Stimulated activated CD4-positive, alpha-beta T cell treated with anti-CD3 and anti-CD28 coated beads, Interleukin-1b, Interleukin-23, amount 100 ng/mL, for 48 hours (primary cell): ENCODE measurements at places on chromosomes 2 and 18.

DNA sequence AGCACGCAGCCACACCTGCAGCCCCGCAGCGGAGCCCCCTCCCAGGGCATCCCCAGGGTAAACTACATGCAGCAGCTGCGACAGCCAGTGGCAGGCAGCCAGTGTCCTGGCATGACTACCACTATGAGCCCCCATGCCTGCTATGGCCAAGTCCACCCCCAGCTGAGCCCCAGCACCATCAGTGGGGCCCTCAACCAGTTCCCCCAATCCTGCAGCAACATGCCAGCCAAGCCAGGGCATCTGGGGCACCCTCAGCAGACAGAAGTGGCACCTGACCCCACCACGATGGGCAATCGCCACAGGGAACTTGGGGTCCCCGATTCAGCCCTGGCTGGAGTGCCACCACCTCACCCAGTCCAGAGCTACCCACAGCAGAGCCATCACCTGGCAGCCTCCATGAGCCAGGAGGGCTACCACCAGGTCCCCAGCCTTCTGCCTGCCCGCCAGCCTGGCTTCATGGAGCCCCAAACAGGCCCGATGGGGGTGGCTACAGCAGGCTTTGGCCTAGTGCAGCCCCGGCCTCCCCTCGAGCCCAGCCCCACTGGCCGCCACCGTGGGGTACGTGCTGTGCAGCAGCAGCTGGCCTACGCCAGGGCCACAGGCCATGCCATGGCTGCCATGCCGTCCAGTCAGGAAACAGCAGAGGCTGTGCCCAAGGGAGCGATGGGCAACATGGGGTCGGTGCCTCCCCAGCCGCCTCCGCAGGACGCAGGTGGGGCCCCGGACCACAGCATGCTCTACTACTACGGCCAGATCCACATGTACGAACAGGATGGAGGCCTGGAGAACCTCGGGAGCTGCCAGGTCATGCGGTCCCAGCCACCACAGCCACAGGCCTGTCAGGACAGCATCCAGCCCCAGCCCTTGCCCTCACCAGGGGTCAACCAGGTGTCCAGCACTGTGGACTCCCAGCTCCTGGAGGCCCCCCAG lies 254.1 kb downstream of the GLI2 start:
- DNase-seq: no peak

DNA sequence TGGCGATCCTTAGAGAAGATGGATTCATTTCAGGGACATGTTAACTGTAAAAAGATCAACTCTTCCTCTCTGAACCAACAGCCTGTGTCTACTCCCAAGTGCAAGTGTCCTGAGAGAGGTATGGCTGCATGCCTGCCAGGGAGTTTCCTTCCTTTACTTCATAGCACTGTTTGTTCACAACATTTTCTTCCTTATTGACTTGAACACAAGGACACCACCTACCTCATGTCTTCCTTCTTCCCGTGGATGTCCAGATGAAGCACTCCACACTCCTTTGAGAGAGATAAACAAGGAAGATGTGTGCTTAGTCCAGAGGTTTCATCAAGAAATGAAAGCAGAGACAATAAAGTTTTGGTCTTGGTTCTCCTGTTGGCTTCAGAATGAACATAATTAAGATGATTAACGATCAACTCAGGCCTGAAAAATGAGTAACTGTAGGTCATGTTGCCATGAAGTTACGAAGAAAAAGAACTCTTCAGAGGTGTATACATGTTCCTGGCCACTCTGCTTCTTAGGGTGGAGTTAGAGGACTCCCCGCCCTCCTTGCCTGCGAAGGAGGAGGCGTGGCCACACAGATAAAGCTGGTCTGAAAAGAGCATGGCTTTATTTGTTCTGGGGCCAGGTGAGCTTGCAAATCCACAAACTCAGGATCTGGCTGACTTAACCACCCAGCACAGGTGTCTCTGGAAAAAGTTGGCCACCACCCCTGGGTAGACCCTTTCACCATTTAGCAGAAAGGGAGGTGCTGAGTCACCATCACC lies 155.0 kb upstream of the KCTD1 start:
- DNase-seq: no peak

DNA sequence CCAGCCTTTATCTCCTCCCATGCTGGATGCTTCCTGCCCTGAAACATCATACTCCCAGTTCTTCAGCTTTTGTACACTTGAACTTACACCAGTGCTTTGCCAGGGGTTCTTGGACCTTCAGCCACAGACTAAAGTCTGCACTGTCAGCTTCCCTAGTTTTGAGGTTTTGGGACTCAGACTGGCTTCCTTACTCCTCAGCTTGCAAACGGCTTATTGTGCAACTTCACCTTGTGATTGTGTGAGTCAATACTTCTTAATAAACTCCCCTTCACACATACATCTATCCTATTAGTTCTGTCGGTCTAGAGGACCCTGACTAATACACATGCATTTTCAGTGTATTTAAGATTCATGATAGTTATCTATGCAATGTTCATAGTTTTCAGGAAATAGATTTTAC lies 35.8 kb upstream of the ZNF804A start:
- DNase-seq: no peak

- no peak for DNase-seq
These were observed 45.9 kb downstream of the PNO1 start for GRCh38 chr2:68203587-68203986.

DNA sequence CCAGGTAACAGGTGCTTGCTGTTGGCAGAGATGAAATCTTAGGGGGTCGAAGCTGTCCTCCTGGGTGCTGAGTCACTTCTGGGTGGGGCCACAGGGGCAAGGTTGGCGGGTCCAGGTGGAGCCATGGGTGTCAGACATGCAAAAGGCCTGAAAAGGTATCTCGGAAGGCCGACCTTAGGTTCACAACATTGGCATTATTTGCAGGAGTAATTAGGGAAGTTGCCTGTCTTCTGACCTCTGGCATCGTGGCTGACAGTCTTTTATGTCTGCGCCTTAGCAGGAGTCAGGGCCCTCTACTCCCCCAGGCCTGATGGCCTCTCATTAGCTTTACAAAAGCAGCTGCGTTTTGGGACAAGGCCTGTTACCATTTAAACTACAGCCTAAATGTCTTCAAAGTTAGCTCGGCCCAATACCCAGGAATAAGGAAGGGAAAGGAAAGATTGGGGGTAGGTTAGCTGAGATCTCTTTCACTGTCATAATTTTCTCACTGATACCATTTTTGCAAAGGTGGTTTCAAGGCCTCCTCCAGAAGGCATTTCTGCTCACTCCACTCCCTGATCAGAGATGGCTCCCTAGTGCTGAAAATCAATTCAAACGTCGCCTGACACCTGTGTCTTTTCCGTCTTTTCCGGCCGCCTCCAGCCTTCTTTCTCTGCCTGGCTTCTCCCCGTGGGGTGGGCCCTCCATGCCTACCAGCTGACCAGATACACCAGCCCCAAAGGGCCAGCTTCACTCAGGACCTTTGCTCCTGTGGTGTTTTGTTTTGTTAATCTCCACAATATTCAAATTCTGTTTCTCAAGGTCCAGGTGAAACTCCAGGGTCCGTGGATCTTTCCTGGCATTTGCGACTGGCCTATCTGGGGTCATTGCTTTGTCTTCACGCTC lies 90.8 kb downstream of the RHOB start:
- no peak for DNase-seq

DNA sequence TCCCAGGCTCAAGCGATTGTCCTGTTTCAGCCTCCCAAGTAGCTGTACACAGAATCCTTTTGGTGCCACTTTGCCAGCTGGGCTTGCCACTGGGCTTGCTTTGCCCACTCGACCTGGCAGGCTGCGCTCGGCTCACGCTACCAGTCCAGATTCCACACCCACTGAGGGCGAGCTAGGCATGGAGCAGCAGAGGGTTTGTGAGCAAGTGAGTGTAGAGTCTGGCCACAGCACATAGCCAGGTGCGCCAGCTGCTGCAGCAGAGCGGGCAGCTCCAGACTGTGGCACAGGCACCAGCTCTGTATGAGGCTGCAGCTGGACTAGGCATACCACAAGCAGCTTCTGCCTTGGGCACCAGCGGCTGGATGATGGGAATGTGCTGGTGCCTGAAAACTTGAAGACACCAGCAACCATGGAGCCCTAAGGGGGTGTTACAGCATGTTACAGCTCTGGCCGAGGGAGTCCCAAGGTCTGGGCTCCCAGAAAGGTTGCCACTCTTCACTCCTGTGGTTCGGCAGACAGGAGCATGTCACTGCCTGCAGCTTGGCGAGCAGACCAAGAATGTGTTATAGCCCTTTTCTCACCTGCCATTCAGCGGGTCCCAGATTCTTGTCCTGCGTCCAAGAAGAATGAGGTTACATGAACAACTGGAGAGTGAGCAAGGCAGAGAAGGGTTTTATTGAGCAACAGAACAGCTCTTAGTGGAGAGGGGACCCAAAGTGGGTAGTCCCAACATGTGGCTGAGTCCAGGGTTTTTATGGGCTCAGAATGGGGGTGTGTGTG lies 12.9 kb downstream of the SMARCAL1 start:
- no peak for DNase-seq

- no peak for DNase-seq
These were observed 29.0 kb downstream of the TRABD2A start for GRCh38 chr2:84851876-84852275.

- DNase-seq: no peak
These were observed 42.8 kb upstream of the MAP2 start for GRCh38 chr2:209381091-209381490.

DNA sequence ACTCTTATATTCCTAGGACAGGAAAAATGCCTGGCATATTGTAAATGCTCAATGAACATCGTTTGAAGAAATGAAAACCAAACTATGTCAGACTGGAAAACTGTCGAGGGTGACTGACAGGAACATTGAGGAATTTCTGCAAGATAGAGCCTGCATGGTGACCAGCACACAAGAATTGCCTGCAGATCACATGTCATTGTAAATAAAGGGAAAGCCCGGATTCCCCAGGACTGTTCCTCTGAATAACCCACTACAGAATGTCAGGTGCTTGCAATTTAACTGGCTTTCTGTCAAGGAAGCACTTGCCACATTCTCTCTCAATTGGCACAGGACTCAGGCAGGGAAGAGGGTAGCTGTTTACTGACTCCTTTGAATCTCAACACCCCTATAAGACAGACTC lies 129.0 kb upstream of the REG3G start:
- DNase-seq: no peak

GRCh38 chr2:237456200-237456843 lies 30.7 kb upstream of the MLPH start:
- no peak for DNase-seq

DNA sequence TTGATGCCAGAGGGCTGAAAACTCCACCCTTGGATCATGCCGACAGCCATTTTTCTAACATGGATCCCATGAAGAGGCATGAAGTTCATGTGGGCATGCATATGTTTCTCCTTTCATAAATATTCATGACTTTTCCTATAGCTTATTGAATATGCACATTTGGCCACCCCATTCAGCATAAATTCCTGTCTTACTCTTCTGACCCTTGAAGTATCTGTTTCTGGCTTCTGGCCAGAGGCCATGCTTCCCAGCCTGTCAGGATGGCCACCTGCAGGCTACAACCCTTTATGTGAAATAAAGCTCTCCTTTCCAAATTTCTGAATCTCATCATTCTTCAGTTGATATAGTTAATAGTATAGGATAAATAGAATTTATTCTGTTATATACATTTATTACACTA lies 19.6 kb upstream of the MSTN start:
- no peak for DNase-seq

GRCh38 chr18:36534154-36534688 lies 236.7 kb downstream of the FHOD3 start:
- DNase-seq: no peak

DNA sequence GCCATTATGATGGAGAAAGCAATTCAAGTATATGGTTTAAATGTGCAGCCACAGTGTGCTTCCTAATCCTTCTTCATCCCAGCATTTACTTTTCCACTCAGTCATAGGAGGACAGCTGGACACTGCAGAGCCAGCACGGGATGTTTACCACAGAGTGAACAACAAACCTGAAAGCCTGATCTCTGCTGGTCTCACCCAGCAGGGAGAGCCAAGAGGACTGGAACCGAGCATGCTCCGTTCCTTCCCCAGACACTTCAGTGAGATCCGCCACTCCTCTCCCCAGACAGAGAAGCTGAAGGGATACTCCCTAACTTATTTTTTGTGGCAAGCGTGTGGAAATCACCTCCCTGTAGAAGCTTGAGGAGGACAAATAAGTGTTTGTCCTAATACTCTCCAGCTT lies 23.2 kb upstream of the GORASP2 start:
- DNase-seq: no peak

GRCh38 chr2:45771261-45771660 lies 119.8 kb downstream of the PRKCE start:
- DNase-seq: no peak

GRCh38 chr18:61917818-61918217 lies 25.0 kb upstream of the RNF152 start:
- DNase-seq: no peak

DNA sequence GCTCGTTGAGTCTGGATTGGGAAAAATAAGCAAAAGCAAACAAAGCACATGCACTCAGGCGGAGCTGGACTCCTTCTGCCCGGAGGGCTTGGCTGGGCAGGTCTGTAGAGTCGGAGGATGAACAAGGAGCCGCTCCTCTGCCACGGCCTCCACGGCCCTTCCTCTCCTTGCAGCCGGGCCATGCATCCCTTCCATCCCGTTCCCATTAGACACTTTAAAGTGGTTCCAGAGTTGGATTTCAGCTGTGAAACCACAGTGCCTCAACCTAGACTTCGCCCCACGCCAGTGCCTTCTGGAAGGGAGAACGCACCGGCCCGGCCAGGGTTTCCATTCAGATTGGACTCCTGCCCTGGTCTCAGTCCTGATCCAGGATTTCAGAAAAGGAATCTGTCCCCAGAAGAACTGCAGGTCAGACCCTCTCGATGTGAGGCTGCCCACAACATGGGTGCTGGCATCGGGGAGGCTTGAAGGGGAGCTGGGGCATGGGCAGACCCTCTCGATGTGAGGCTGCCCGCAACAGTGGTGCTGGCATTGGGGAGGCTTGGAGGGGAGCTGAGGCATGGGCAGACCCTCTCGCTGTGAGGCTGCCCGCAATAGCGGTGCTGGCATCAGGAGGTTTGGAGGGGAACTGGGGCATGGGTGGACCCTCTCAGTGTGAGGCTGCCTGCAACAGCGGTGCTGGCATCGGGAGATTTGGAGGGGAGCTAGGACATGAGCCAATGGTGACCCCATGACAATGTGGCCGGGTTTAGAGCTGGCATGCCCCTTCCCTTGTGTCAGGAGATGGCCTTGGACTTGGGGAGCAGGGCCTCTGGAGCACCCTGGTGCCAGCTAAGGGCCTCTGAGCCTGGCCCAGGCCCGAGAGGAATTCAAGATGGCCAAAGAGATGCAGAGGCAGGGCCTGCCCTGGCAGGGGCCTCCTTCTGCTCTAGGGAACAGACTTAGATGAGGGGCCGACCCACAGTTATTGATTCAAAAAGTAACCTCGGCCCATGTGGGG lies 304.5 kb downstream of the NDUFA10 start:
- no peak for DNase-seq

- DNase-seq: no peak
These were observed 368.7 kb downstream of the PARD3B start for GRCh38 chr2:204913854-204914464.

GRCh38 chr2:240567137-240567871 lies 980 bp upstream of the RNPEPL1 start:
- no peak for DNase-seq

- no peak for DNase-seq
These were observed 187.1 kb downstream of the SH3RF3 start for GRCh38 chr2:109316091-109316490.

GRCh38 chr2:145595296-145595695 lies 1075.4 kb upstream of the ZEB2 start:
- DNase-seq: no peak

- no peak for DNase-seq
These were observed 548.3 kb upstream of the VWC2L start for GRCh38 chr2:213862407-213863076.

GRCh38 chr2:205712508-205712907 lies 30.2 kb downstream of the NRP2 start:
- DNase-seq: no peak

- DNase-seq: no peak
These were observed 61.4 kb downstream of the TWIST2 start for GRCh38 chr2:238908960-238909951.

GRCh38 chr2:119327431-119327830 lies 39.2 kb downstream of the C2orf76 start:
- DNase-seq: no peak
